ENCODE measurements at places on chromosomes 7 and 10. TPM values are rescaled to one million over a fixed set of nuclear protein-coding genes. Genes with fewer than 3 reads are reported as not detected.

GRCh38 chr7:106848851-106849442 is 16.1 kb upstream of the PIK3CG start:
- peak overlapping the region; percentile 25 for H3K4me3 ChIP-seq
- H3K36me3 ChIP-seq: peaks cover 4% of the 10 kb centered on the region
- peaks cover 27% of the 10 kb centered on the region for H3K4me1 ChIP-seq
- peaks cover 5% of the 10 kb centered on the region for H3K27me3 ChIP-seq

- no peaks in the 10 kb centered on the region for H3K27me3 ChIP-seq
- peak; percentile 80 for DNase-seq
- H3K36me3 ChIP-seq: peaks cover 12% of the 10 kb centered on the region
- H3K27ac ChIP-seq: peak overlapping the region; percentile 94
Observed at GRCh38 chr10:5876181-5876768, 13.4 kb downstream of the ANKRD16 start.

The CALML5 gene
- total RNA-seq: not detected

- H3K4me1 ChIP-seq: no peaks in the 10 kb centered on the region
- DNase-seq: no peak
Observed at GRCh38 chr10:96310321-96310669, 6.1 kb downstream of the DNTT start.

The FGFBP3 gene
- total RNA-seq: 0.51 TPM

The SPDYE6 gene
- not detected for total RNA-seq

- no peak for DNase-seq
- peak overlapping the region; percentile 14 for H3K27ac ChIP-seq
- peaks cover 50% of the 10 kb centered on the region for H3K4me1 ChIP-seq
Observed at GRCh38 chr7:16637379-16637778, 8.2 kb downstream of the ANKMY2 start.

The TAS2R41 gene
- not detected for total RNA-seq

- H3K4me3 ChIP-seq: peak overlapping the region; percentile 96
- H3K27me3 ChIP-seq: no peaks in the 10 kb centered on the region
- DNase-seq: no peak
- H3K27ac ChIP-seq: no peak overlapping the region
Observed at GRCh38 chr10:14880229-14880628, 1.6 kb downstream of the SUV39H2 start.

DNA sequence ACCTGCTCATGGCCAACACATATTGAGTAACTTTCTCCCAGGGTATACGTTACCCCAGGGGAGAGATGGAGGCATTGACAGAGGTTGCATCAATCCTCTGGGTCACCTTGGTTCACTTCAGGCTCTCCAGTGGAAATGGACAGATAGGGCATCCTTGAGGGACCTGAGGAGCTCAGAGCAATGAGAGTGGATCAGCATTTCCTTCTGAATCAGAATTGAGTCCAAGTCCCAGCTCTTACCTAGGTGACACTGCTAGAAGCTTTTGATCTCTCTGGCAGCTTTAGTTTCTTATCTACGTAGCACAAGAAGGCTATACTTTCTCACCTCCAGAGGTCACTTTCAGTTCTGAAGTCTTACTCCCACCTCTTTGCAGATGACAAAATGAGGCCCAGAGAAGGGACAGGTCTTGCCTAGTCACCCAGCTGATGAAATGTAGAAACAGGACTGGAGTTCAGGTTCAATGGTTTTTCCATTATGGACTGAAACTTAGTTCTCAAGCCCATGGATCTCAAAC is 35.2 kb downstream of the PANK1 start:
- H3K36me3 ChIP-seq: peaks cover 18% of the 10 kb centered on the region
- no peak overlapping the region for H3K27ac ChIP-seq
- no peak for DNase-seq
- no peaks in the 10 kb centered on the region for H3K27me3 ChIP-seq
- peaks cover 7% of the 10 kb centered on the region for H3K4me1 ChIP-seq
- H3K4me3 ChIP-seq: no peak overlapping the region

DNA sequence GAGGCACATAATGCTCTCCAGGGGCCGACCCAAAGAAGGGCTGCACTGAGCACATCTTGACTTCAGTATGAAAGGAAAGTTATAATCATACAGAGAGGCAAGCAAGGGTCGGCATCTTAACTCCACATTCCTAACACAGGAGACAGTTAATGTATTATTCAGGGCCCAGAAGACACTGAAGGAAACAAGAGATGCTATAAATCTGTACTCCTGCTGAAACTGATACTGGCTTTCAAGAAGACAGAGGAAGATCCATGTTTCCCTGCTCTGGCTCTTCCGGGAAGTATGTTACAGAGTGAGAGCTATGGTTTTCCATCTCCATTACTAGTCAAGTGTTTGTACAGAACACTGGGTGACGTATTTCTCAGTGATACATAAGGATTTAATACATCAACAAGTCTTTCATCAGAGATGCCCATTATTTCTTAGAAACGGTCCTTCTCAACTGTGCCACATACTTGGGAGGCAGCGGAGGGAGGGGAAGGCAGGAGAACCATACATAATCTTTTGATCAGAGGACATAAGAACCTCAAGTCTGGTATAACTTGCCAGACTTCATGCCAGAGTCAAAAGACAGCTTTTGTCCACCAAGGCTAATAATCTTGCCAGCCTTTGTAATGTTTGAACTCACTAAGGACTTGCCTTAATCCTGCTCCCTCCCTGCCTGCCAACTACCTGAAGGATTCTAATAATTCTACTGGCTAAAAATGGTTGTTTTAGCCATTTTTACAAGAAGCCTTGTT is 58.1 kb downstream of the ENO4 start:
- DNase-seq: no peak
- H3K4me1 ChIP-seq: no peaks in the 10 kb centered on the region
- H3K27me3 ChIP-seq: no peaks in the 10 kb centered on the region
- no peaks in the 10 kb centered on the region for H3K36me3 ChIP-seq

- peaks cover 38% of the 10 kb centered on the region for H3K36me3 ChIP-seq
- H3K4me3 ChIP-seq: no peak overlapping the region
- H3K4me1 ChIP-seq: peaks cover 11% of the 10 kb centered on the region
- no peak overlapping the region for H3K27ac ChIP-seq
- H3K27me3 ChIP-seq: no peaks in the 10 kb centered on the region
Observed at GRCh38 chr10:73018632-73019031, 64.0 kb upstream of the PLA2G12B start.

GRCh38 chr7:71132377-71133231 is 660 bp downstream of the GALNT17 start:
- no peaks in the 10 kb centered on the region for H3K4me1 ChIP-seq
- no peak overlapping the region for H3K27ac ChIP-seq
- DNase-seq: no peak

DNA sequence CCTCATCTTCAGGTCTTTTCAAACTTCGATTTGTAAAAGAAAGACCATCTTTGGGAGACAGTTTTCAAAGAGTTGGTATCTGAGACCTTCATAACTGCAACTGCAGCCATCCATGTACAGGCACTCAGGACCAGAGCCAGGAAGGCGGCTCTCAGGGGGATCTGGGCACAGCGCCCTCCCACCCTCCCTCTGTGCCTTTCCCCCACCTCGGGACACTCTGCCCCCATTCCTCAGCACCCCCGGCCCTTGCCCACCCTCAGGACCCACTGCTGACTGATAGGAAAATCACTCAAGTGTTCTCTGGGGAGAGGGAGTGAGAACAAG is 143.6 kb downstream of the CUBN start:
- H3K36me3 ChIP-seq: peaks cover 8% of the 10 kb centered on the region
- H3K27me3 ChIP-seq: no peaks in the 10 kb centered on the region
- no peak for DNase-seq
- H3K4me3 ChIP-seq: peak overlapping the region; percentile 84
- peak overlapping the region; percentile 99 for H3K27ac ChIP-seq

The AMPH gene
- total RNA-seq: 4.2 TPM

Measured in HFFc6 (cell line).